ENCODE measurements at places on chromosomes 7 and 10.

DNA sequence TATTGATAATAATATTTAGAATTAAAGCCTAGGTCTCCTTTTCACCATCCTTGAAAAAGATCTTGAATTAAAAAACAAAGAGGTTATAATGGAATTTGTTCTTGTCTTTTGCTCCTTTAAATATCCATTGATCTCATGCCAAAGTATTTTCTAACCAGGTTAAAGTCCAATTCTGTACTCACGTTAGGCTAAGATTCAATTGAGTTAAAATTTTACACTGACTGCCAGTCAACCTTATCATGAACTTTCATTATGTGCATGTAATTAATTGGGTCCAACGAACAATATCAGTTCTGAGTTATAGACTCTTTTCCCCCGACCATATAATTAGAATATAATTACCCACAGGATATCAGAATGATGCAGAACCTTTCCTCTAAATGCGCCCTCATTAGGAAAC lies 266.6 kb downstream of the DGKB start:
- DNase-seq, result no peak

- no peak for DNase-seq
Measured at GRCh38 chr10:43846968-43847367, 198.3 kb upstream of the ZNF32 start.

DNA sequence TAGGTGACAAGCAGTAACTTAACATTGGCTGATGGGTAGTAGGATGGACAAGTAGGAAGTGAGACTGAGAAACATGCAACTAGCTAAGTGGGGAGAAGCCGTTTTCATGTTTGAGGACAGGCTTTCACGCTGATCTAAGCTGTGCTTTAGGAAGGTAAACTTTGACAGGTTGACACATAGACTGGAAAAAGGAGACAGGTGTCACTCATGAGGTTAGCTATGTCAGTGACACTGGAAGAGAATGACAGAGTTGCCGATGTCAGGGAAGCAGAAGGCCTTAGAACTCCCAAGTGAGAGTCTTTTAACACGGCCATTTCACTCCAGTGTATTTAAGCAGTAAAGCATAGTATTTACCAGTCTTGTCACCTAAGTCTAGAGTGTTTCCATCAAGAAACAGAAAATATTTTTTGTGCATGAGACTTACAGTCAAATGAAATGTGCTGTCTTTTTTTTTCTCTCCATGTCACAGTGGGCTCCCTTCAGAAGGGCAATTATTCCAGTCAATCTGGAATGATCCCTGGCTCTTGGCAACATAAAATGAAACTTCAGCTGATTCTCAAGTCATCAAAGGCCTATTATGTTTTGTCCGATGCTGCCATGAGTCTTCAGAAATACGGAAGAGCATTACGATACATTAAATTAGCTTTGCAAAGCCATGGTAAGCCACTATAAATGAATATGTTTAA lies 20.6 kb downstream of the EDRF1 start:
- no peak for DNase-seq

- DNase-seq, result no peak
Measured at GRCh38 chr10:10617686-10618085, 400.0 kb upstream of the CELF2 start.

- no peak for DNase-seq
Measured at GRCh38 chr10:31384589-31384949, 65.6 kb downstream of the ZEB1 start.

GRCh38 chr10:24039897-24040296 lies 169.0 kb upstream of the KIAA1217 start:
- no peak for DNase-seq

Measured in activated CD4-positive, alpha-beta T cell treated with anti-CD3 and anti-CD28 coated beads, Interleukin-2, amount 50 U/mL, for 4 hours (primary cell).